ENCODE measurements at places on chromosomes 16 and 17.

GRCh38 chr17:80920441-80920840 is 71.2 kb upstream of the CHMP6 start:
- no peak for DNase-seq

DNA sequence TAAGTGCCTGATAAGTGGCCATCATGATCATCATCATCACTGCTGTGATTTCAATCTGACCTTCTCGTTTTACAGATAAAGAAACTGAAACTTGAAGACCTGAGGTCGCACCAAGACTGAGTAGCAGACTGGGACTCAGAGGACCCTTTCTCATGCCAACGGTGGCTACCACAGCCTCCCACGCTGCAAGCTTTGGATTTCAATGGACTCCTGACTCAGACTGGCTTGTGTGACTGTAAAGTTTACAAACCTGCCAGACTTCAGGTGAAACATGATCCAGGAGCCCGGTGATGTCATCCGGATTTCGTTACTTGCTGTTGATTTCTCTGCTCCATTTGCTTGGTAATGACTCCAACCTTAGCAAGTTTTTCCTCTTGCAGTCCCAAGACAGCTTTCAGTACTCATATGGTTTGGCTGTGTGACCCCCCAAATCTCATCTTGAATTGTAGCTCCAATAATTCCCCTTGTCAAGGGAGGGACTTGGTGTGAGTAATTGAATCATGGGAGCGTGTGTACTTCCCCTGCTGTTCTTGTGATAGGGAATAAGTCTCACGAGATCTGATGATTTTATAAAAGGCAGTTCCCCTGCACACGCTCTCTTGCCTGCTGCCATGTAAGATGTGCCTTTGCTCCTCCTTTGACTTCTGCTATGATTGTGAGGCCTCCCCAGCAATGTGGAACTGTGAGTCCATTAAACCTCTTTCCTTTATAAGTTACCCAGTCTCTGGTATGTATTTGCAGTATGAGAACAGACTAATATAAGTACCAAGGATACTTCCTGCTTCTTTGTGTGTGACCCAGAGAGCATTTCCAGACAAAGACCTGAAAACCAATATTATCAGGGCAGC is 26.7 kb upstream of the IRX6 start:
- DNase-seq = no peak

DNA sequence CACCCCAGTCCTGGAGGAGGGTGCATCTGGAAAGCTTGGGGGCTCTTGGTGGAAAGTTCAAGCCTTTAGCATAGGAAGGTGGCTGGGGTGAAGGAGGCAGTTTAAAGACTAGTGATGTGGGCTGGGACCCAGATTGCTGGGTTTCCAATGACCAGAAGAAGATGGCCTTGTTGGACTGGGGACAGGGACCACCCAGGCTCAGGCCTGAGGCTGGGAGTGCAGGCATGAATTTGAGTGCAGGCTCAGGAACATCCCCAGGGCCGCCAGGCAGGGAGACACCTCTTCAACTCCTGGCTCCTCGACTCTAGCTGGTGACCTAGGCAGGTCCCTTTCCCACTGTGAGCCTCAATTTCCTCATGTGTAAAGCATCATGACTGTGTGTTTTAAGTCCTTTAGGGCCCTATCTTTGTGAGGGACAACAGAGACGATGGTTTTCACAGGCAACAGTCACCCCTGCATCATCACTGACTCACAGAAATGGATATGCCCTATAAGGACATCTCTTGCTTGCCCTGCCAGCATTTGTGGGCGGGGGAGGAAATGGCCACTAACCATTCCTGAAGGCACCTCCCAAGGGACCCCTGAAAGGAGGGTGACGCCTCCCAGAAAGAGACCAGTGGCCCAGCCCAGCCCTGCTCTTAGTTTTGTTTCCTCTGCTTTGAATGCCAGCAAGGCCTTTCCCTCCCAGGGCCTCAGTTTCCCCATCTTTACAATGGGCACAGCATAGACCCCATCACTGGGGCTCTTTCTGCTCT is 11.1 kb downstream of the NLRC5 start:
- no peak for DNase-seq

DNA sequence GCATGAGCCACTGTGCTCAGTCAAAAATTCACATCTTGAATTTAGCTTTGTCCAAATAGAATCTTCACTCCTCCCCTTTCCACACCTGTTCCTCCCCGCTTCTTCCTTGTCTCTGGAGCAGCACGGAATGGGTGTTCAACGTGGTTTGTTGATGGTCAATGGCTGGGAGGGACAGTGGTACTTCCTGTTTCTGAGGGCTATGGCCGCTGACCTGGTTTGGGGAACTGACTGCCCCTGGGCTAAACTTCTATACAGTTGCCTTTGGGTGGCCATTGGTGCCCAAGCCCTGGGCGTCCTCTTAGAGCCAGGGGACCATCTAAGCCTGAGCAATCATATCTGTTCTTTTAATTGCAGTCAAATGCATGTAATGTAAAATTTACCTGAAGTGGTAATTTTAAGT is 19.1 kb upstream of the WFIKKN2 start:
- no peak for DNase-seq

- DNase-seq = peak; percentile 86
These were observed at the start of gene NAGPA for GRCh38 chr16:5033256-5034166. TSS of gene NAGPA (minus strand) at chr16:5033935. CDS start at chr16:5033914, 21 bp downstream.

DNA sequence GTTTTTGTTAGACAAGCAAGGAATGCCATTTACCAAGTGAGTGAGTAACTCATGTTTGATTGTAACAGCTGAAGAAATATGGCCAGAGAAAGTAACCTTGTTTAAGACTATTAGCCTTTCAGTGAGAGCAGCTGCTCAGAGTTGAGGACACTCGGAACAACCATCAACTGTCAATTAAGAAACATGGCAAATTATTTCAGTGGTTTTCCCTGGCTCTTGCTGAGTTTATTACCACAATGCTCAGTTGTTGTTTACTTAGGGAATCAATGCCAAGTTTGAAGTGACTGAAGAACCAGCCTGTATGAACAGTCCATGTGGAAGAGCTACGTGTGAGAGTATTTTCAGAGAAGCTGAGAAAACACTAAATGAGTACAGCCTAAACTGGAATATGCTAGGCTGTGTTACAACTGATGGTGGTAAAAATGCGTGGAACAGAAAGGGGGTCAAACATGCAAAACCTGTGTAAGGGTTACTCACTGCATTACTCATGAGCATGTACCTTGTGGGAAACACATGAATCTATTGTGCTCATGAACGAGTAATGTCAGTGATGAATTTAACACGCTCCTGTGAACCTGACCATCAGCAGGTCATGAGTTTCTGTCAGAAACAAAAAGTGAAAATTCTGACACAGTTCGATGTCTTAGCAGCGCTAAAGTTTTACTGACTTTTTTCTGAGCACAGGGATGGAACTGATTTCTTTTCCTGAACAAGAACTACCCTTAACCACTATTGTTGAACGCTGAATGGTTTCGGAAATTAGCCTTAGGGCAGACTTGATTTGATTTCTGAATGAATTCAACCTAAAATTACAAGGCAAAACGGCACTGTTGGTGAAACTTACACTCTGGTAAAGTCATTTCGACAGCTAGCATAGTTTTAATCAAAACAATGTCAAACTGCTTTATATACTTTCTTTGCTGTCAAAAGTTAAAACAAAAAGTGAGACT is 33.5 kb downstream of the GNA13 start:
- no peak for DNase-seq

DNA sequence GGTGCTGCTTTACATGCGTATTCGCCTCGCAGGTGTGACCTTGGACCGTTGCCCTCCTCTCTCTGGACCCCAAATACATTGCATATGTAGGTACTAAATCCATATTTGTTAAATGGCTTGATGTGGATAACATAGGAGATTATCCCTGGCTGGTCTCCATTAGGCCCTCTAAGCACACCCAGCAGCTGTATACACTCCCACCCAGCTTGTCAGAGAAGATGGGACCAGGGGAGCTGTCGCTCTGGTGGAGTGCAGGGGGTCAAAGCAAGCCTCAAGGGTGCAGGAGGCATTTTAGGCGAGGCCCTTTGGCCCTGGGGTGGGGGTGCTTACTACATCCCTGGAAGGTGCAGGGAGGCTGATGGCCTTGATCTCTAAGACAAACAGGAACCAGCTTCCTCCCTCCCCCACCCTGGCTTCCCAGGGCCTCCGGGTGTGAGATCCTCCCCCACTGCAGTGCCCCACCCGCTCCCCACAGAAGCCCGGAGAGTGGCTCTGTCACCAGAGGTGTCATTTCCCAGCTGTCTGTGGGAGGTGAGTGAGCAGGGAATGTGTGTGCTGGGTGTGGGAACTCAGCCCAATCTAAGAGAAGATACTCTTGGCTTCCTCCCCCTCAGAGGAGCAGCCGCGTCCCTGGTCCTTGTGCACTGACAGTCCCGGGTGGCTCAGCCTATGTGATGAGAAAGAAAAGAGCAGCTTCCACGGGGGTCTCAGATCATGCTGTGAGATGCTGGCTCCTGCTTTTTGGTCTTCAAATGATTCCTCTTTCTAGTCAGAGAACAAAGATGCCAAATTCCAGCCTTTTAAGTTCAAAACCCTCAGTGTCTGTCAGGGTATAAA is 1.4 kb upstream of the VAMP2 start:
- DNase-seq = peak; percentile 88

DNA sequence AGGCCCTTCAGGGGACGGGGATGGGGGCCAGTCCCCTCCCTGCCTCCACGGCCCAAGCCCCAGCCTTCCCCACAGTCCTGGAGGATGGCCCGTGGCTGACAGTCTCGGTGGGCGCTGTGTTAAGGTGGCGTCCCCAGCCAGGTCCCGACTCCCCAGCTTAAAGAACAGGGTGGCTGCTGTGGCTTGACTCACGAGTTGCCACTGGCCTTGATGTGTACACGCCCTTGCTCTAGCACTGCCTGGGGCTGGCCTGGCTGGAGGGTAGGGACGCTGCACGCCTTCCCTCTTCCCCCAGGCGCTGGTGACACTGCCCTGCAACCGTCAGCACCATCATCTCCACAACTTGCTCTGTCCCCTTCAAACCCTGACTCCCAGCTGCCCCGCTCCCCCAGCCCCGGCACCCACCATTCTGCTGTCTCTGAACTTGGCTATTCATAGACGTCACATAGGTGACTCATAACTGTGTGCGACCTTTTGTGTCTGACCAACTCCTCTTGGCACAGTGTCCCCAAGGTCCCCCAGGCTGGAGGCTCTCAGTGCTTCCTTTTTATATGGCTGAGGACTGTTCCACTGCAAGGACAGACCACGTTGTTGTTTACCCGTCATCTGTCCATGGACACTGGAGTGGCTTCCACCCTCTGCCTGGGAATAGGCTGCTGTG is 6.3 kb downstream of the GNPTG start:
- DNase-seq = no peak

DNA sequence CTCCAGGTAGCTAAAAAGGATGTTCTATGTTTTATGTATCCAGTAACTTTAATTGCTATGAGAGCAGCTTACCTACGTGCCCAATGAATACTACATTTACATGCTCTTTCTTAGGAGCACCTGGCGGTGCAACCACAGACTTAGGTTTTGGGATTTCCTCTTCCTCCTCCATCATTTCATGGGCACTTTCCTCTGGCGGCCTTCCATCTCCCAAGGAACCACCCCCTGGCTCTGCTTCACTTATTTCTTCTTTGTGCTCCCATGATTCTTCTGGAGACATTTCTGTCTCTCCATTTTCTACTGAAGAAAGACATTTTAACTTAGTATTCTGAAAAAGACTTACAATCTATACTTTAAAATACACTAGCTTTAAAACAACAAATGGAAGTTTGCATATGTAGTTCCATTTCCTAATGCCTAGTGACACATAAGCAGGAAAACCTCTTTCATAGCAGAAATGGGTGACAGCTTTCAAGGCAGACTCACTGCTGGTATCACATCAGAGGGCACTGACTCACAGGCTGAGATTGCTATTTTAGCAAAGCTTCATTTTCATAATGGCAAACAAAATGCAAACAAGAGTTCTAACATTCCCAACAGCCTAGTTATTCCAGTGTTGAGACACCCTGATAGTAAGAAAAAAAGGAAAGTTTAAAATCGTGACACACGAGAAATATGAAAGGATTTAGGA is 19.1 kb downstream of the GSPT1 start:
- no peak for DNase-seq

DNA sequence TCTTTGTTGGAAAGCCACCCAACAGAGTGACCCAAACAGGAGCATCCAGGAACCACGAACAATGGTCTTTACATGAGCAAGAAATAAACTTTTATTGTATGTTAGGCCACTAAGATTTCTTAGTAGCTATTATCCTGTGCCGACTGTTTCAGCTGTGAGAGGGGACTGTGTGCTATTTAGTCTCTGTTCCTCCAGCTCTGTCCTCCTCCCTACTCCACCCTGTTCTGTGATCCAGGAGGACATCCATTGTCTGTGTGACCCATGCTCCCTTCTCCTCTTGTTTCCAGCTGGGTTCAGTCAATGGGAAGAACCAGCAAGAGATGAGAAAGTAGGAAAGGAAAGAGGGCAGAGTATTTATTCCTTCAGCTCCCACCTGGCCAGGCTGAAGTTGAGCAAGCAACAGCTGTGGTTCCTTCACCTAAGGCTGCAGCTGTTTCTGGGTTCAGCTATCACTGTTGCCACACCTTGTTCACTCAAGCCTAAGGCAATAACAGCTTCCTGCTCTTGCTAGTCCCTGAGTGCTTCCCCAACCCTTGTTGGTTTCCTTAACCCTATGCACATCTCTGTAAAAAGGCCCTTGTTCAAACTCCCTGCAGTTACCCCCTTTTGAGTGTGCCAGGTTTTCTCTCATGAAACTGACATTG is 14.9 kb upstream of the B4GALNT2 start:
- DNase-seq = peak; percentile 54

- DNase-seq = no peak
These were observed 129.8 kb downstream of the CLEC16A start for GRCh38 chr16:11074131-11074530.

DNA sequence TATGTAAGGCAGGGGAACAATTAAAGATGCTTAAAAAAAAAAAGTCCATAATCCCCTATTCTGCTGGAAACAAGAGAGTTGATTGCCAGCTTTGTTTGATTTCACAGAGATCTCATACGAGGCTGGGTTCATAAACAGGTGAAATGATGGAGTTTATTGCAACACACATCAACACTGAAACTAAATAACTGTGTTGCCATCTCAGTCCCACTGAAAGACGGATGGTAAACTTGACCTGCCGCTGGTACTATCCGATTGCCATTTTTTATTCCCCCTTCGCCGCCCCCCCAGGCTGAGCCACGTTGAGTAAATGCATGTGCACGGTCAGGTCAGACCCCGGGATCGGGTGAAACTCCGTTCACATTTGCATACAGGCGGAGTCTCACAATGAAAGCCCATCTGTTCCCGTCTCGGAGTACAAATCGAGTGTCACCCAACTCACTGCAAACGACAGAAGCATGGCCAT is 119.2 kb downstream of the SKAP1 start:
- DNase-seq = no peak

GRCh38 chr17:13885550-13885949 is 183.8 kb upstream of the COX10 start:
- DNase-seq = no peak

DNA sequence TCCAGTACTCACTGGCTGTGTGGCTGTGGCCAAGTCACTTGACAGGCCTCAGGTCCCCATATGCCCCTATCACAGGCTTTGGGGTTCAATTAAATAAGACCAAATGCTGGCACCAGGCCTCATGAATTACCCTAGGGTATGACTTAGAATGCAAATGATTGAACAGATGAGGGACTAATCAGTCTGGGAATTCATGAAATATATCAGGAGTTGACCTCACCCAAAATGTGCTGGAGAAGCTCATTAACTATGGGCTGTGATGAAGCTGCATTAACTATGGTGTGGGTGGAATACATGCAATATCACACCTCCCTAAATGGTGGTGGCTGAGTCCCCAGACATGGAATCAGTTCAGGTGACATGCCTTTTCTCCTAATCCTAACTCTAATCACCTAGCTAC is 72.1 kb downstream of the DNAH3 start:
- DNase-seq = no peak

Data from left colon (tissue), 2 donors.